ENCODE measurements at places on chromosomes 5 and 9.

- no peak for DNase-seq
Observed at GRCh38 chr9:113668061-113668460, 204.5 kb downstream of the RGS3 start.

GRCh38 chr5:96839071-96839592 is 31.4 kb upstream of the ERAP1 start:
- no peak for DNase-seq

DNA sequence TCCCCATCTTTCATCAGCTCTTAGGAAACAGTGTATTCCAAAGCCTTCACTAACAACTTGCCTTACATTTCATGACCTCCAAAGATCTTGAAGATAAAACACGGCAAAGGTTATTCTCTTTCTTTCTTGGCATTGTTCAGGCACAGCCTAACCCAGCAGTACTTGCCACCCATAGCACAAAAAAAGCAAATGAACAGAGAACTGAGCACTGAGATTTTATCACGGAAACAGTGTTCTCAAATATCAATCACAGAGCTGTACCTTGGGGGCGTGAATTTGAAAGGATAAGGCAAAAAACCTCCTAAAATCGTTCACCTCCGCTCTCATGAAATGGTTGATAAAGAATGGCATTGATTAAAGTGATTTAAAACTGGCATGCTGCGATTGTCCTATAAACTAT is 16.9 kb upstream of the KCNV2 start:
- DNase-seq = no peak

GRCh38 chr5:66209350-66209749 is 65.2 kb downstream of the SREK1 start:
- no peak for DNase-seq

- no peak for DNase-seq
Observed at GRCh38 chr5:151787817-151788216, 16.1 kb downstream of the G3BP1 start.

DNA sequence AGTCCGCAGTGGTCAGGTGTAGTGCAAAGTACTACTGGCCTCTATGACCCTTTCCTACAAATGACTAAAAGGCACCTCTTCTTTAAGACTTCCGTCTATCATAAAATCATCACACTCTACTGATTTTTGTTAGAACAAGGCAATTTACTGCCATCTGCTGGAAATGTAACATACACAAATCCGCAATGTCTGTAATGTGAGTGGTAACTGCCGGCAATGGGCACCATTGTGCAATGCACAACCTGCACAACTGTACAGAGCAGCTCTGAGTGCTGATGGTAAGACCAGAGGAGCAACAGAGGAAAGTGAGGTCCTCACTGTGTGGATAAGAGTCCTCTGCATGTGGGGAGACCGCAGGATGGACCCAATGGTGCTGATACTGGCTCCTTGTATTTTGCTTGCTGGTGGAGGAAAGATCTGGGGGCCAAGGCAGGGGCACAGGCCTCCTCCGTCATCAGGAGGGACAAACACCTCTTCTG is 103.7 kb downstream of the ATPSCKMT start:
- no peak for DNase-seq

DNA sequence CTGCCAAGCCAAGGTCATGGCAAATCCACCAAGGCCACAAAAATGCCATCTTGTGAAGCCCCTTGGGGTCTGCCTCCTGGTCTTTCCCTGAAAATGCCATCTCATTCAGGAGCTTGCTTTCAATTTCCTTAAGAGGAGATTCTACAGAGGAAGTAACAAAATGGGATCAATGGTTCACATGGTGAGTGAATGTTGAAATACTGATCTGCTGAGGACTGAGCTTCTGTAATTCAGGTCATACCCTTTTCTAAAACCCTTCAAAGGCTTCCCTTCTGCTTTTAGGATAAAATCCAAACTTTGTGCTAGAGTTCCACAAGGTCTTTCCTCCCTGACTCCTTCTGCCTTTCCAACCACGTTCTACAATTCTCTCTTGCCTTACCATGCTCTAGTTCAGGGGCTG is 24.7 kb upstream of the NR3C1 start:
- DNase-seq = no peak

DNA sequence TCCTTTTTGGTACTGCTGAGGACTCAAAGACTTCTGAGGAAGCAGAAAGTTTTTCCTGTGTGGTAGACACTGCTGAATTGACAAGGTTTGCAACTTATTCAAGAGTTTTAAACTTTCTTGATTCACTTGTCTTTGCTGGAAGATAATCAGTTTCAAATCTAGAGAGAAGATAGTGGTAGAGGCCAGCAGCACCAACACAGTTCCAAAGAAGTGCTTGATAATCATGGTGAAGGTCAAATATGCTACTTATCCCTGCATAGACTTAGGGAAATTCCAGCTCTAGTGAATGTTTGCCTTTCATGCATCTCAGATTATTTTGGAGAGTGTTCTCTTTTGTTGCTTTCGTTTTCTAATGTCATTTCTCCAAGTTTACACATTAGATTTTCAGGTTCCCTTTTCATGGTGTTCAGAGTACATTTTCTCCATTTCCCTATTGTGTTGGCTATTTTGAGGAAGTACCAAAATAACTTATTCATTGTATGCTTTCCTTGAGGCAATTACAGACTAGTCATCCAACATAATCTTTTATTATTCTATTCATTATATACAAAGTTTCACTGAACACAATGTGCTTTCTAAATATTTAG is 550 bp downstream of the IFNE start:
- no peak for DNase-seq

- no peak for DNase-seq
Observed at GRCh38 chr9:130981002-130981755, 27.8 kb upstream of the LAMC3 start.

- no peak for DNase-seq
Observed at GRCh38 chr5:94793113-94793815, 174.8 kb downstream of the SLF1 start.

DNA sequence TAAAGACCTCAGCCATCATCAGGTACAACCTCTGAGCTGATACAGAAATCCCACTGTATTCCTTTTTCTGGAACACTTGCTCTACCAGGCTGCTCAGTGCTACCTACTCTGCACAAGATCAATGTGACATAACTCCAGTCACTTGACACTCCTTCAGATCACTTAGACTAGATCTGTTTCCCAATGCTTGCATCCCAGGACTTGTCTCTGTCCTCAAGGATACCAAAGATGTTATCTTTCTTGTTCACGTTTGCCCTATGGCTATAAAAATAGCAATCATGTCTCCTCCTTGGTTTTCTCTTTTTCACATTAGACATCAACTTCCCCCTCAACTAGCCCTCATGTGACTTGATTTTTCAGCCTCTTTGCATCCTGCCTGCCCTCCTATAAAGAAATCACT is 188.1 kb upstream of the PTGER4 start:
- DNase-seq = no peak

GRCh38 chr9:9938432-9938831 is 674.4 kb downstream of the PTPRD start:
- no peak for DNase-seq

GRCh38 chr9:72554221-72554641 is 32.8 kb downstream of the TMC1 start:
- DNase-seq = no peak

GRCh38 chr9:138049085-138049778 is 171.7 kb downstream of the CACNA1B start:
- no peak for DNase-seq

- DNase-seq = no peak
Observed at GRCh38 chr9:114678795-114679194, 3.2 kb downstream of the TEX48 start.

GRCh38 chr5:95406426-95407090 is 15.4 kb downstream of the FAM81B start:
- no peak for DNase-seq
